ENCODE measurements at places on chromosomes 16 and 17.

- no peak for DNase-seq
Observed at GRCh38 chr16:2535625-2536013, 2.2 kb upstream of the PDPK1 start.

DNA sequence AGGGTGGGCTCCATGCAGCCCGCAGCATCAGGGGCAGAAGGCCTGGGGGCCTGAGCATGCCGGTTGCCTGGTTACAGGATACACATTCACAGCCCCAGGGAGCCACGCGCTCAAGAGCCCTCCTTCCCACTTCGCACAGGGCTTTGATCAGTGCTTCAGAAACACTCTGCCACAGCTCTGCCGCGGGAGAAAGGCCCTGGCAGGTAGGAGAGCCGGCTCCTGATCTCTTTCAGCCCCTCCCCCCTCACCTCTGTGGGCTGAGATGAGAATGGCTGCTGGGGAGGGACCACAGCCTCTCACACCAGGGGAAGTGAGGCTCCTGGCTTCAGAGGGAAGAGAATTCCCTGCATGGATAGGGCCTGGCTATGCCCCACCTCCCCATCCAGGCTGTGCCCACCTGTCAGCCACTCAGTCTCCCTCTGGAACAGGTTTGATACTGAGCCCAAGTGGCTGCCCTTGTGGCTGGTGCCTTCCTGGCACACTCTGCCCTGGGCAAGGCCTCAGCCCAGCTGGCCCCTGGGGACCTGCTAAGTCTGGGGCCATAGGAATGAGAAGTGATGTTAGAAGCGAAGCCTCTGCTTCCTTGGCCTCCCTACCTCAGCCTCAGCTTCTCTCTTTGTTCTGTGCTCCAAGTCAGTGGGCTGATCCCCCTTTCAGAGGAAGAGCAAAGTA is 8.6 kb downstream of the DOK4 start:
- no peak for DNase-seq

- no peak for DNase-seq
Observed at GRCh38 chr17:80397034-80397387, 18.0 kb upstream of the ENDOV start.

GRCh38 chr16:74842413-74842812 is 67.8 kb upstream of the FA2H start:
- no peak for DNase-seq

DNA sequence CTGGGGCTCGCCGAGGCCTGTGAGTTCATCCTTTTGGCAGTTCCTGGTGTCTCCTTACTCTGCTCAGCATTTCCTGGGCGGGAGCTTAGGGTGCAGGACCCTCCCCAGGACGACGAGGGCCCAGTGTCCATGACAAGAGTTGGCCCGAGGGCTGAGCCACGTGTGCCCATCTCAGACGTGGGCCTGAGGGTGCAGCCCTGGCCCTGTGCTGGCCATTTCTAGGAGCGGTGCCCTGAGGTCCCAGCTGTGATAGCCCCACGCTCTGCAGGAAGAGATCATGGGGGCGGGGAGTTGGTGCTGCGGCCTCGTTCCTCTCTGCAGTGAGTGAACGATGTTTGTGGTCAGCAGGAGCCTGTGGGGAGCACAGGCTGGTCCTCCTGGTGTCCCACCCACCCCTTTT is 6.0 kb upstream of the MC1R start:
- DNase-seq = no peak

DNA sequence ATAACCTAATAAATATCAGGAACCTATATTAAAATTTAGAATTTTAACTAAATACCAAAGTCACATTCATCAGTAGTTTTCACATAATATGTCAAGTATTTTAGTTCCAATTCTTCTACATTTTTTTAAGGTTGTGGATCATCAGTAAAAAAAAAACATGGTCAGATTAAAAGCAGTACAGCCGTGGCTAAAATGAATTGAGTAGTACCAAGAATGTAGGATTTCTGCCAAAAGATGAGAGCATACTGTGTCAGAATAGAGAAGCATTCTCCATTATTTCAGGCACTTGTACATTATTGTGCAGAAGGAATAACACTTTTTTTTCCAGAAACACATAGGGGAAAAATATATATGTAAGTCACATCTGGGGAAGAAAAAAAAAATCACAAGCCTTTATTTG is 1176.1 kb downstream of the CDH11 start:
- no peak for DNase-seq

- DNase-seq = no peak
Observed at GRCh38 chr16:56357765-56358322, 67.5 kb downstream of the AMFR start.

DNA sequence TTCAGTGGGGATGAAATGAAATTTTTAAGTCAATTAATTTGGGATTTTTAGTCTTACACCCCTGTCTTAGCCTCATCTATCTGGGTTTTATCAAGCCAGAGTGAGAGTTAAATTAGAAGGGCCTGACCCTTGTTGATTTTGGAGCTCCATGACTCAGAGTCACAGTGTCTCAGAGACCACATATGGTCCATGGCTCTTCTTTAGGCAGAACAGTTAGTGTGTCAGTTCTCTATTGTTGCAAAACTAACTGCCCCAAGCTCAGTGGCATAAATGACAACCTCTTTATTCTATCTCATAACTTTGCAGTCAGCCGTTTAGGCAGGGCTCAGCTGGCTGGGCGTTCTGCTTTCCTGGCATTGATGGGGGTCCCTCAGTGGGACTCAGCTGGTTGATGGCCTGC is 44.7 kb downstream of the IRF8 start:
- no peak for DNase-seq

DNA sequence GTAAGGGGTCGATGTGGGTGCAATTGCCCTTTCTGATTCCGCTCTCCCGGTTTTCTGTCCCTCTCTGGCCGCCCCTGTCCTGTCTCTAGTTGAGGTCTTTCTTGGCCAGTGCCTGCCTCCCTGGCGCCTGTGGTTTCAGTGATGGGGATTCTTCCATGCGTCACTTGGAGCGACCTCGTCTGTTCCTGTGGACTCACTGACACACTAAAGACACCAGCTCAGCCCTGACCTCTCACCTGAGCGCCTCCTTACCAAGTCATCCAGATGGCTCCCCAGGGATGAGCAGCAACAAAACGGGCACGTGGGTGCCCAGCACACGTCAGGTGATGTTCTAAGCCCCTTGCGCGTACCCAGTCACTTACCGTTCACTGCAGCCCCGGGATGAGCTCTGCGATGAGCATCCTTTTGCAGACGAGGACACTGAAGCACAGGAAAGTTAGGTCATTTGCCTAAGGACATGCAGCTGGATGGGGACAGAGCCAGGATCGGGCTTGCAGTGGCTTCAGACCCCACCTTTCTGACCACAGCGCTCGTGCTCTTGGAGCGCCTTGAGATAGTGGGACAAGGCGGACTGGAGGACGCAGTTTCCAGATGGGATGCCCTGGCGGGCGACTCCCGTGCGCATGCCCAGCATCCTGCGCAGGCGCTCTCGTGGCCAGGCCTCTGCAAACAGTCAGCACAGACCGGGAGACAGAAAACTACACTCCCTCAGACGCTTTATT is 11.5 kb upstream of the LGALS3BP start:
- no peak for DNase-seq

DNA sequence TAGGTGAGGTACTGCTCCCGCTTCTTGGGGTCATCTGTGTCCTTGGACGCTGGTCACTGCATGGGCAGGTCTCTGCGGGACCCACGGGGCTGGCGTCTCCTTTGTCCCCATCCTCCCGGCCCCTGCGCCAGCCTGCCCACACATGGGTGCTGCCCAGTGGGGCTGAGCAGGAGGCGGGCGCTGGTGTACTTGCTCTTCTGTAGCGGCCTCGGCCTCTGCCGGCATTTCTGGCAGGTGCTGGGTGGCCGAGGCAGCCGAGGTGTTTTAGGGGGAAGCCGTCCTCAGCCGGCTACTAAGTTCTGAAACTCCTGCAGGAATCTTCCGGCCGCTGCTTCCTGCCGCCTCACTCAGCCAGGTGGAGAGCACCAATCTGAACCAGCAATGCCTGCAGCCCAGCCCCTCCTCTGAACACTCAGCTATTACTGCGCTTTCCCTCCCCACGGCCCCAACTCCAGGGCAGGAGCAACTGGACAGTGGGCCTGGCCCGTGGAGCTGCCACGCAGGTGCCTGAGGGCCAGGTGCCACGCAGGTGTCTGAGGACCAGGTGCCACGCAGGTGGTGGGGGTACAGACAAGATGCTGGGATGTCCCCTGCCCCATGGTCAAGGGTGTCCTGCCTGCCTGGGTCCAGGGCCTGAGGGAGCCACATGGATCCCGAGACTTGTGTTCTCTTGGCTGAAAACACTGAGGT is 10.0 kb downstream of the DECR2 start:
- no peak for DNase-seq

GRCh38 chr16:88617268-88618031 is 20.9 kb upstream of the IL17C start:
- no peak for DNase-seq

- no peak for DNase-seq
Observed at GRCh38 chr17:57811638-57812280, 38.1 kb downstream of the MRPS23 start.

DNA sequence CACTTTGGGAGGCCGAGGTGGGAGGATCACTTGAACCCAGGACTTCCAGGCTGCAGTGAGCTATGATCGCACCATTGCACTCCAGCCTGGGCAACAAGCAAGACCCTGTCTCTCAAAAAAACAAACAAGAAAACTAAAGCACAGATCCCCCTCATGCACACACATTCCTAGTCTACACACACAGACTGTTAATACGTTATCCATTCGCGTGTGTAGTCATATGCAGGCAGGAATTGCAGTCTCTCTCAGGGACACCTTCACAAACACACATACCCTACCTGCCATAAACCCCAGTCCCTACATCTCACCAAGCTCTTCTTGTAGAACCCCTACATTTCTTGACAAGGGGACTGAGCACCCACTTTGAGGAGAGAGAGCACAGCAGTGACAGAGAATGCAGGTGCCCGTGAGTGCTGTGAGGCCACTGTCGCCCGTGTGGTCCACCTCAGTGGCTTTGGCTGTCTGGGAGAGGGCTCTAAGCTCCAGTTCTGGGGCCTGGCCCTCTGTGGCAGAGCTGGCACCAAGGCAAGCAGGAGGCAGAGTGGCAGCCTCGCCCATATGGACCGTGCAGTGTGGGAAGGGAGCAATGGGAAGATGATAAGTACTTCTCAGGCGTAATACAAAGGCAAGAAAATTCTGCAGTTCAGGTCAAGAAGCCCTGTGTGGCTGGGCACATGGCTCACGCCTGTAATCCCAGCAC is 59.0 kb upstream of the RPH3AL start:
- DNase-seq = no peak

DNA sequence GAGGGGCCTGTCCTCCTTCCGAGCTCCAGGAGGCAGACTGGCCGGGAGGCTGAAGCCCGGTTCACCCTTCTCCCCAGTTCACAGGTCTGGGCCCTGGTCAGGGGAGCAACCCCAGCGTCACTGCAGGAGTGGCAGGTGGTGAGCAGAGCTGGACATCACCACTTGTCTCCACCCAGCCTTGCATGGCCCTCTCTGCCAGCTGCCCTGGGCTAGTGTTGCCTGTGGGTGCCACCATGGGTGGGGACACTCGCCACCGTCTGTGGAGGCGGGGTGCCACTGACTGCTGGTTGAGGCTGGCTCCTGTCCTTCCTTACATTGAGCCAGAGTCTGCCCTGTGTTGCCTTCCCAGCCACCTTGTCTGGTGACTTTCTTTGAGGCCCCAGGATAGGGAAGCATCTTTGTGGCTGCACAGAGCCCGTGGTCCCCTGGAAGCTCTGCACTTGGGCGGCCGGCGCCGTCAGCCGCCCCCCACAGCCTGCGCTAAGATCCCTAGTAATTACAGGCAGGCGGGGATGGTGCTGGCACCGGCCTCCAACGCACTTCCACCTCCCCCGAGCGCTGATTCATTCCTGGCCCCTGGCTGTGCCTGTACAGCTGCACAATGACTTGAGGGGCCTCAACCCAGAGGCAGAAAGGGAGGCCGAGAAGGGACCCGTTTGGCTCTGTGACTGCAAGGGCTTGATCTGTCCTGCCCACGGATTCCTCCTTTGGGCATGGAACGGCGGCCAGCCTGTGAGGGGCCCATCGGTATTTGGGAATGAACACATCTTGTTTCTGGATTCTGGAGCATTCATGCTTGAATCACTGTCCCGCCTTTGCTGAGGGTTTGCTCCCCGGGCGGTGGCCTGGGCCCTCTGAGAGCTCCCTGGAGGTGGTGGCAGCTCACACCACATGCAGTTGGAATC is 5.2 kb downstream of the BAIAP2 start:
- DNase-seq = no peak

- DNase-seq = no peak
Observed at GRCh38 chr17:56672195-56672594, 78.7 kb downstream of the NOG start.

GRCh38 chr16:63577891-63578290 is 1541.7 kb upstream of the CDH8 start:
- no peak for DNase-seq

DNA sequence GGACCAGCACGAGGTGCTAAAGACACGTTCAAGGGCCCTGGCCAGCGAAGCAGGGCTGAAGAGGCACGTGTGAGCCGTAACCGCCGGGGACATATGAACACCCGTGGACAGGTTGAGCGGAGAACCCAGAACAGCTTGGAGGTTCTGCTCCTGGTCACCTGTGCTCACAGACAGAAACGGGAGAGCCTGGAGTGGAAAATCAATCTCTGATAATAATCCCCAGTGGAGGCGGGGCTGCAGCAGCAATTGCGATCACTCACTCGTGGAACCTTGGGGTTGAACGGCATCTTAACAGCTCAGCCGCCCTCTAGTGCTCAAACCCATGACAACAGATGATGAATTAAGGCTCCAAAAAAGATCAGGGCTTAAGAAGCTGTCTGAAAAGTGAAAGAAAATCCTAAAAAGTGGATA is 25.6 kb downstream of the WIPI1 start:
- DNase-seq = peak; percentile 62

DNA sequence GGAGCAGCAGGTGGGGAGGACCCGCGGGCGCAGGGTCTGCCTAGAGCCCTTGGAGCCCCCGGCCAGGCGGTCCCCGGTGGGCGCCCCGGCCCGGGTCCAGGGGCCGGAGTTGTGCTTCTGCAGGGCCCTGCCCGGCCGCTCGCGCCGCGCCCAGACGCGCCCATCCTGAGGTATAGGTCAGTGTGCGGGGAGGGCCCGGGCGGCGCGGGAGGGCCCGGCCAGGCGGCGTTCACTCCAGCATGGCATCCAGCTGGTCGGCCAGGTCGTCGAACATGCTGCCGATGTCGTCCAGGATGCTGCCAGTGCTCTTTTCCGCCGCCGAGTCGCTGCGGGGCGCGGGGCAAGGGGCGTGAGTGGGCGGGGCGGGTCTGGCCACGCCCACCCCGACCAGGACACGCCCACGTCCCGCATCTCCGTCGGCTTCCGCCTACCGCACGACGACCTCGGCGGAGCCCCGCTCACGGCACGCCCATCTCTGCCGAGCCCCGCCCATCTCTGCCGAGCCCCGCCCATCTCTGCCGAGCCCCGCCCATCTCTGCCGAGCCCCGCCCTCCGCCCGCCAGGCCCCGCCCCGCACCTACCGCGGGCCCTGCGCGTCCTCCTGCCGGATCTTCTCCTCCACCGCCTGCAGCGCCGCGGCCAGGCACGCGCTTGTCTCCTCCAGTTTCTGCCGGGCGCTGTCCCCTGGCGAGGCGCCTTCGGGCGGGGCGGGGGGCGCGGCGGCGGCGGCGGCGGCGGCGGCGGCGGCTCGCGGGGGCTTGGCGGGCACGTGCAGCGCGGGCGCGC is 17.9 kb downstream of the CASKIN1 start:
- DNase-seq = peak; percentile 51
